ENCODE measurements at places on chromosomes 7 and 10.
A peak's percentile ranks its signal among the peaks of the same experiment; 100 is the strongest.

DNA sequence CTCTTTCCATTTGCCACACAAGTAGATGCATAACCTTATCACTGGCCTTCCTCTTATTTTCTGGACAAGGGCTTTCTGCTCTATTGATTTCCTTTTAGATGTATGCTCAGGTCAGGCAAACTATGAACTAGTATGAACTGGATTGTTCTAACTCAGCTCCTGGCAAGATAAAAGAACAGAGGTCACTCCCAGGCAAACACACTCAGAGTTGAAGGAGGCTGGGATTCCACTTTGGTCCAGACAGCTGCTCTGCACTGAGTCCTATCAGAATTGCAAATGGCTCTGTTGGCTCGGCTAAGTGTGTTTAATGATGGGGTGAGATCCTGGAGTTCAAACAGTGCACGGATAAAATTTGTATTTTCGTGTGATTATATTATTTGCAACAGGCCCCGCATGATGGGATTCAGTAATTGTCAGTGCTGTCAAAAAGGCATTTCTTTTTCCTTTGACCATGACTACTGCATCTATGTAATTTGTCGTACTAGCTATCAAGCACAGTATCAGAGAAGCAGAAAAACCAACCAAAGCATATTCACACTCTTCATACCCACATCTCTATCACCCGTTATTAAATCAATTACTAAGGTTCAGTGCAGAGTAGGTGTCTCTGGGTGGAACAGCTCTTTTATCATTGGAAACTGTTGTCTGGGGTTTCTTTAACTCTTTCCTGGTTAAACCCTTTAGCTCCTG lies 288.1 kb upstream of the PRKCQ start:
- DNase-seq = no peak

- DNase-seq = no peak
These were observed 221.5 kb upstream of the FOXK1 start for GRCh38 chr7:4460597-4460996.

DNA sequence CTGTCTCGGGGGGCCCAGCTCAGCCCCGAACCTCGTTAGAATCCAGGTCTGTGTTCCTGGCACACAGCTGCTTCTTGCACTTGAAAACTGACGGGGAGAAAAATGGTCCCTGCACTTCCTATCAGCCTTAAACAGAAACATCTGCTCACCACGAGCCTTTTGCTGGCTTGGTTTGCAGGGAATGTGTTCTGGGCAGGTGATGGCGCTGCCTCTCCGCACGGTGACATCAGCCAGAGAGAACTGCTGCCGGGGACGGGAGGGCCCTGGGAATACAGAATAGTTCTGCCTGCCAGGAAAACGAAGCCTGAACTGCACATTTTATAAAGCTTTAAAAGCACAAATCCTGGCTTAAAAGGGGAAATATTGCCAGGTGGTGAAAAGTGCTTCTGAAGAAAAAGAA lies 622.5 kb downstream of the TYW1 start:
- DNase-seq = no peak

DNA sequence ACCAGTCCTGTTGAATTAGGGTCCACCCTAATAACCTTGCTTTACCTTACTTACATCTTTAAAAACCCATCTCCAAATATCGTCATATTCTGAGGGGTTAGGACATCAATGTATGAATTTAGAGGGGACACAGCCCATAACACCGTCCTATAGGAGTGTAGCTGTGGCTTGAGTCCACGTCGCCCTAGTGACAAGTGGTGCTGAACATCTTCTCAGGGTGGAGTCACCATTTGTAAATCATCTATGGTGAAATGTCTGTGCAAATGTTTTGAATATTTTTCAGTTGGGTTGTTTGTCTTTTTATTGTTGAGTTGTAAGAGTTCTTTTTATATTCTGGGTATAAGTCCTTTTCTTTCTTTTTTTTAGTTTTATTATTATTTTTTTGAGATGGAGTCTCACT lies 5.2 kb upstream of the PRAP1 start:
- no peak for DNase-seq

DNA sequence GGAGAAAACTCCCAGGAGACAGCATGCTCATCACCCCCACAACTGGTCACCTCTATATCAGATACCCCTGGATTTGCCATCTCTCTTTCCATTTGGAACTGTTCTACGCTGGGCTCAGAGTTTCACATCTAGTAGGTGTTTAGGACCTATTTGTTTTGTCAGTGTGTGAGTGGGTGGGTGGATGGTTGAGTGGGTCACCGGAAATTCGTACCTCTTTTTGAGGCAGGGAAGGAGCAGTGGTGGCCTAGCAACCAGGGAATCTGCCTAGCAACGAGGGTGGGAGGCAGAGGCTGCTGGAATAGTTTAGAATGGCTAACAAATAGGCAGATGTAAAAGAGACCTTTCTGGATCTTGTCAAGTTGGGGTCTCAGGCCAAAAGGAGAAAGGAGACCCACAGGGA lies 23.2 kb upstream of the SLF2 start:
- DNase-seq = no peak

- DNase-seq = no peak
These were observed 107.2 kb downstream of the TMEM130 start for GRCh38 chr7:98762620-98763019.

DNA sequence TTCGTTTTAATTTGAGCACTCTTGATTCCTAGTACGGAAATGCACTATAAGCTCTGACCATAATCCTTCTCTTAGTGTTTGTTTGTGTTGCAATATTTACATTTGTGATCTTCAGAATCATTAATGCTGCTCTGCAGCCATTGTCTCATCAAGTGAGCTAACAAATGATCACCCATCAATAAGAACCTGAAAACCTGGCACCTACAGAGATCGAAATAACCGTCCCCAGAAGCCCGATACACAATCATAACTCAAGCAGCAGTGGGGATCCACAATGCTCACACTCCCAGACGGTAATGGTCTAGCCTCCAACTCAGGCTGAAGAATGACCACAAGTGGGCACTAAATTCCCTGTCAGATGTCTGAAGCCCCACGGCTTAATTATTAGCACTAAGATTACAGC lies 156.0 kb upstream of the NFE2L3 start:
- DNase-seq = no peak

DNA sequence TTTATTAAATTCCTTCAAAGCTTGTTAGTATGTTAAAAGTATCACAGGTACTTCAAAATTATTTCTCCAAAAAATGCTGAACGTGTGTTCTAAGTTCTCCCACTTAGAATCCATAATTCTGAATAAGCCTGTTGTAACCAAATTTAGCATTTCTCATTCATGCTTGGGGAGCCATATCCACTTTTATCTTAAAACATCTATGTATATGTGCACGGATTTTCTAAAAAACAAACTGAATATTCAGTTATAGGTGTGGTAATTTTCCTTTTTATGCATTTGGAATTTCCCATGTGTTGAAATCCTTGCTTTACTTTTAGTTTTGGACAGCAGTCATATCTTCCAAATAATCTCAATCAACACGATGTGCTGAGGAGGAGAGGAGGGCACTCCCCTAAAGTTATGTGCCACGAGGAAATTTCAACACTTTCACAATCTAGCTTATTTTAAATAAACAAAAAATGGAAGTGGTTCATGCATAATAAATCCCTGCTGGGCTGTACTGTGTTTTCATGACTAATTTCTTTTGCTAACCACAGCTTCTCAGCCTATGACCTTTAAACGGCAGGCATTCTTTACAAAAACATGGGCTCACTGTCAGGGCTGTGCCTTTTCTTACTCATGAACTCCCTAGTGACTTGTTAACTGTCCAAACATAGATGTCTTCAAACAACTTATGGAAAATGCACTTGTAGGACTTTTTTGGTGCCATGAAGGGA lies 380.3 kb upstream of the SEMA3C start:
- no peak for DNase-seq

GRCh38 chr7:19410106-19410505 lies 264.9 kb upstream of the FERD3L start:
- DNase-seq = peak; percentile 64

- DNase-seq = no peak
These were observed 1.0 kb upstream of the CROT start for GRCh38 chr7:87344446-87344845.

- no peak for DNase-seq
These were observed 69.3 kb upstream of the PRR15 start for GRCh38 chr7:29494350-29494749.

DNA sequence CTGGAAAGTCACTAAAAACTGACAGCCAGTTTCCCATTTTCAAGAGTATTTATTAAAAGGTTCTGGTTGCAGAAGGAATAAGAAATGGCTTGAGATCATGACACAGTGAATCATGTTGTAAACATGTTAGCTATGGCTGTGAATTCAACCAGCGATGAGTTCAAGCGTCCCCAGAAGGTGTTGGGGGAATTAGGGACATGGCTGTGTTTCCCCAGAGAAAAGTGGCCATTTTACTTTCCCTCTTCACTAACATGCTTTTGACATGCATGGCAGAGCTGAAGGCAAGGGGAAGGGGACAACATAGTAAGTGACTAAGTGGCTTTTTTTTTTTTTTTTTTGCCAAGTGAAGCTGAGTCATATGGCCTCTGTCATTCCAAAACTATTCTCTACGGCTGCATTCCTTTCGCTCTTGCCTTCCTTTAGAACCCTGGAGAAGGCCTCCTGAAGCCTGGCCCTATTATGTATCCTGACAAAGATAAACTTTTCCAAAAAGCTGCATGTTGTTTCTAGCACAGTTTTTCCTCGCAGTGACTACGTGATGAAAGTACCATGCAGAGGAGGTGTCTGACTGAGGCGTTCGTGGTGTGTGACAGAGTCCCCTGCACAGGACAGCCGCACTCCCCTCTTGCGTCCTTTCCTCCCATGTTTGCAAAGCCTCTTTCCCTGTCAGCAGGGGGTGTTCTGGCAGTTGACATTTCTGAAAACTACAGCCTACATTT lies 46.9 kb downstream of the EGFR start:
- no peak for DNase-seq

DNA sequence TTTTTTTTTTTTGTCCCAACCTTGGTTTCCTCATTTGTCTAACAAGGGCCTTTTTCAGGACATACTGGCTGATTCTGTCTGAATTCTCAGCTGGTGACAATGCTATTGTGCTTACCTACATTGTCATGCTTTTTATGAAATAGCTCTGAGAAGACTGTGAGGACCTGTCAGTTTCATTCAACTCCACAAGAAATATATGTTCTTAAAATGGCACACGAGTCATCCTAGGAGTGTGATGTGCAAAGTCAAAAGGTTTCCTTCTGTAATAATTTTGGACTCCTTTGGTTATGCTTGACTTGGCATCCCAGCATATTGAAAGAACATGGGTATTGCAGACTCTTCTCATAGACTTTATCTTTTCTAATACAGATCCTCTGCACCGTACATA lies 316.0 kb downstream of the GFRA1 start:
- no peak for DNase-seq

DNA sequence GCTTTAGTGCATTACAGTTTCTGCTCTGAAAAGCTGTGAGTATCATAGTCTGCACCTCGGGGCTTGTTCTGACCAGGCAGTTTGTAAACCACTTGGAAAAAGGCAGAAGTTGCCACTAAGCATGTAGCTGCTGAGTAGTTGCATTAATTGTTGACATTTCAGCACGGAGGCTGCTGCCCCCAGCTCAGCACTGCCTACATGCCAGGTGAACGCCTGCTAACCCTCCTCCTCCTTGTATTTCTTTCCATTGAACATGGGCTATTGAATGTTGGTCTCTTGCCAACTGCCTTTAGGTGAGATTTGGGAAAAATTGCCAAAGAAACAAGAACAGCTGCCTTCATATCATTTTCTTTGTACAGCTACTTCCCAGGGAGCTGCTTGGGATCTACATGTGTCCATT lies 164.2 kb downstream of the RAPGEF5 start:
- DNase-seq = no peak

- DNase-seq = no peak
These were observed 80.5 kb downstream of the ELAPOR2 start for GRCh38 chr7:86978808-86979506.

DNA sequence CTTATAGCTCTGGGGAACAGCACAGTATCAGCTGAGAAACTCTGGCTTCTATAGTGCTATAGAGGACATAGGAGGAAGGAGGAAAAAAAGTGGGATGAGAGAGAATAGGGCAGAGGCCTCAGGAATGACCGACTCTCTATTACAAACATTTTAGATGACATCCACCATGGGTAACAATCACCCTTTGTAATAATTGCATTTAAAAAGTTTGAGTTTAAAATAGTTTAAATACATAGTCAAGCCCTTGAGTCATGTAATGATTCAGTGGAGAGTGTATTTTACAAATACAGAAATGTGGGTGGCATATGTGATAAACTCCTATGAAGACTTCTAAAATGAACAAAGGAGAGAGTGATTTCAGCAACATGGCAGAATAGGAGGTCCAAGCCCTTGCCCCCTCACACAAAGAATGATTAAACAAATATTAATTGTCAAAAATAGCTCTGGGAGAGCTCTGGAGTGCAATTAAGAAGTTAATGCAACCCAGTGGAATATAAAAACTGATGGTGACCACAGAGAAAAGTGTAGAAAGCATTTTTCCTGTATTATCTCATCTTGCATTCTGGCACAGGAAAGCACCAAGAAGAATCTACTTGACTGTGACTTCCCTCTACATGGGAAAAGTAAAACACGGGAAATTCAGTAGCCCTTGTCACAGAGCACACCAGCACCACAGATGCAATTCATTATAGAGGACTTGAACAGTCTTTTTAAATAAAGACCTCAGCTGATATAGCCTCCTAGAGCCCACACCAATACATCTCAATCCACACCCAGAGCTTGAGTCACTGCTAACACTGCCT lies 569.0 kb upstream of the SORCS1 start:
- DNase-seq = no peak

- no peak for DNase-seq
These were observed 75.6 kb upstream of the DDC start for GRCh38 chr7:50640779-50641178.

DNA sequence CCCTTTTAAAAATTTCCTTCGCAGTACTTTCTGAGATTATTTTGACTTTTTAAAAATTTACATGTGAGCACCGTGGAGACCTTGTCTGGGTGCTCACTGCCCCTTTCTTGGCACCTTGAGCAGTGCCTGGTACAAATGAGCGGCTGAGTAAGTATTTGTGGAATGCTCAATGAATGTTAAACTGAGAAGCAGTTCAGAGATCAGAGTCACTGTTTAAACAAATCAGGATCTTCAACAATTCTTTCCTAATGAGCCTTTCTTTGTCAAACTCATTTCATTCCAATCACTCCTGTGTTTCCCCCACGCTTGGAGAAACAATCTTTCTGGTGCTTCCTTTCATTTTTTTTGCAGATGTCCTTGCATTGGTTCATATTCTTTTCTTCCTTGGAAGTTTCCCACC lies 611.3 kb upstream of the GALNT17 start:
- DNase-seq = no peak

GRCh38 chr7:75835688-75836285 lies 22.2 kb upstream of the CCL24 start:
- DNase-seq = no peak

- DNase-seq = peak; percentile 26
These were observed 28.7 kb downstream of the PNPLA8 start for GRCh38 chr7:108497082-108497725.

DNA sequence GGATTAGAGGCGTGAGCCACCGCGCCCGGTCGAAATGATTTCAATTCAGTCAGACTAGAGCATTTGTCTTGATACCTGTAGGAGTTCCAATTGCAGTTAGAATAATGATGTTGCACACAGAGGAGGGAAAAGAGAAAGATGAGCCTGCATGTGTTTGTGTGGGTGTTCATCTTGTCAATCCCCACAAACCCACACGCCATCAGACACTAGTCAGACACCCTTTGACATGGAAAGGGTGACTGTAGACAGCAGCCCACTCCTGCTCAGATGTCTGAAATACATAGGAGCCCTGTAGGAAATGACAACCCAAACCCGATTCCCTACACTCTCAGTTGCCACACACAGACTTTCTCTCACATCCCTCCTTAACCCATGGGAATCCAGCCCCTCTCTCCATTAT lies 92.0 kb downstream of the ABLIM1 start:
- no peak for DNase-seq

Measured in NCI-H446 treated with DMSO at 0.1 percent for 48 hours (cell line).